ENCODE measurements at places on chromosomes 2 and 18.

- peak; percentile 4 for DNase-seq
These were observed 79.5 kb downstream of the EVA1A start for GRCh38 chr2:75480971-75481836.

GRCh38 chr2:200422532-200423261, 87.2 kb downstream of the KCTD18 start:
- no peak for DNase-seq

DNA sequence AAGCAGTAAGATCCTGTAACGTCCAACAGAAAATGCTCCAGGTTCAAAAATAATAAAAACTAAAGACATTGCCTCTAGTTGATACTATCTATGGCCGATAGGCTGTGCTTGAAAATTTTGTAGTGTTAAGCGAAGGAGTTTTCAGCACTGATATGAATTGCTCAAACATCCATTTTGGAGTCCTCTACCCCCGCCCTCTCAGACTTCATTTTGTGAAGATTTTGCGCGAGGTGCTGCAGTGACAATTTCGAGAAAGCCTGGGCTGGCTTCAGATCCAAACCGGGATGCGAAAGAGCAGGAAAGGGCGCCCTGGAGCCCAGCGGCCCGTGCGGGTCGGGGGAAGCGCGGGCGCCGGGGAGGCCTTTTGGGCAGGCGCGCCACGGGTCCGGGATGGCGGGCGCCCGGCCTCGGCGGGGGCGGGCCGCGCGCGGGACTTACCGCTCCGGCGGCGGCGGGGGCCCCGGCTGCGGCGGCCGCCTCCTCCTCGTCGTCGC, 1.8 kb downstream of the SP3 start:
- DNase-seq = no peak

DNA sequence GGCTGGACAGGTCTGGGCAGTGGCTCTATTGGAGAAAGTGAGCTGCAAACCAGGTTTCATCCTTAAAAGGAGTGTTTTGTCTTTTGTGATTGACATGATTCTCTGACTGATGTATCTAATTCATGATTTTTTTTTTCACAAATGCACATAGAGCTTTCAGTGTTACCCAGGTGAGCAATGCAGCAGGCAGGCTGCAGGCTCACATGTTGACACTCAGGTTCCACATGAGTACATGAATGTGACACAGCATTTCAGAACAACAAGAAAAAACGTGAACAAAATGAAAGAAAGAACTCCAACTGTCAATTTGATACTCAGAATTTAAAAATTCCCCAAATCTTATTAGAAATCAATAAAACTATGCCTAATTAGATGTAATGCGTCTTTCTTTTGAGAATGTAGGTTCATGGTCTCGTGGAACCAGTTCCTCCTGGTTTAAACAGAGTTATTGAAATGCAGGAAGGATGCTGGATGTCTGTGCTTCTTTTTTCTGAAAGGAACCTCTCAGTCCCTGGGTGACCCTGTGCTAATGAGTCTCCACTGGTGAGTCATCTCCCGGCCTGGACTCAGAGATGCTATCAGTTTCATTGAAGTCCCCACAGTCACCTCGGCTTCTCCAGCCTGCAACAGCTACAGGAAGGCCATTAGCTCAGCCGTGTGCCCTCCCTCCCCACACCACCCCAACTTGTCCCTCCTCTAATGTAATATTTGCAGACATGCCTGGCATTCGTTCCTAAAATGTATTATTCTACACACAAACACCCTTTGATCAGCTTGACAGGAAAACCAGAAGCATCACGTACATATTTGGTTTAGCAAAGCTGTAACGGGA, 430.4 kb downstream of the LPIN1 start:
- DNase-seq = peak; percentile 89

Measured in suppressor macrophage (primary cell).